ENCODE measurements at places on chromosomes 6 and 20.
A peak's percentile ranks its signal among the peaks of the same experiment; 100 is the strongest.

DNA sequence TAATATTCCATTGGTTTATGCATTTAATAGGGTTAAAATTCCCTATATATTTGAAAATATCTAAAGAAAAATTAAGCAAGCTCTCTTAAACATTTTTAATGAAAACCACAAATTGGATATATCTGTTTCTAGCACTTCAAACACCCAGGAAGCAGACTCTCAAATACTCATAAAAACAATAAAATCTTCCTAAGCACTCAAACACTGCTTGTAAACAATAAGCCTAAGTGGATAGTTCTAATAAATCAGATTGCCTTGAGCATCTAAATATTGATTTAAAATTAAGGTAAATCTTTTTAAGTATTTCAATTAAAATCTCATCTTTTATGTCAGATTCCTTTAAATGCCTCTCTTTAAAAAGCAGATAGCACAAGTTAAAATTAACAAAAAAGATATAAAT lies 254.4 kb downstream of the KCNQ5 start:
- DNase-seq, result no peak

GRCh38 chr6:68778356-68779020 lies 143.4 kb downstream of the ADGRB3 start:
- peak; percentile 14 for DNase-seq

DNA sequence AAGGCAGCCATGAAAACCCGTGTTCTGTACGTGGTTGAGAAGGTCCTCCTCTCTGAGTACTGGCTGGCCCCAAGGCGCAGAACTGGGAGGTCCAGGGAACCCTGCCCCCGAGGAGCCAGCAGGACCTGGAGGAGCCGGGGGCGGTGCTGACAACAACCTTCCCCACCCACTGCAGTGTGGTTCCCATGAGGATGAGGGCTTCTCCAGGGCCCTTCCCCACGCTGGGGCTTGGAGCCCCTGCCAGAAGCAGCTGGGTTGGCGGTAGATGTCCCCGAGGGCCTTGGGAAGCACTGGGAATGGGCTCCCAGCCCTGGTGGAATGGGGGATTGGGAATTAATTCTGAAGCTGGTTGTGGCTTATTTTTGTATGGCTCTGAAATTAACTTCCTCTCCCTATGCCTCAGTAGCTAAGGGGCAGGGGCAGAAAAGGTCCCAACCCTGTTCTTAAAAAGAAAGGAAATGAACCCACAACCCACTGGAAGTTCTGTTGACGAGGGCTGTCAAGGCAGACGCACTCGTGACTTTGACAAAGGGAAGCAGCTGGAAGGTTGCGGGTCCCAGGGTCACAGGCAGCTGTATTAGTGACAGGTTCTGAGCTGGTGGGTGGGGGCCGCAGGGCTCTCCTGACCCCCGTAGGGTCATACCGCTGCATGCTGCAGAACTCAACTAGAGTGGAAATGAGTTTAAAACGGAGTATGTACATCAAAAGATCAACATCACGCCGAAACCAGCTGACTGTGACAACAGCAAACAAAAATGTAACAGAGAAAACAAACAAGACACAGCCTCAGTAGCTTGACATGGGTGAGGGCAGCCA lies 13.9 kb upstream of the HELZ2 start:
- DNase-seq, result no peak

- no peak for DNase-seq
Observed at GRCh38 chr20:63377256-63377941, 16.2 kb upstream of the CHRNA4 start.

GRCh38 chr6:170251776-170252571 lies 38.9 kb downstream of the DLL1 start:
- no peak for DNase-seq

GRCh38 chr6:72861935-72862432 lies 240.1 kb downstream of the KCNQ5 start:
- DNase-seq, result peak; percentile 5

- DNase-seq, result no peak
Observed at GRCh38 chr6:151822252-151823111, 15.0 kb downstream of the ESR1 start.

- DNase-seq, result no peak
Observed at GRCh38 chr6:68134796-68135195, 500.3 kb upstream of the ADGRB3 start.

DNA sequence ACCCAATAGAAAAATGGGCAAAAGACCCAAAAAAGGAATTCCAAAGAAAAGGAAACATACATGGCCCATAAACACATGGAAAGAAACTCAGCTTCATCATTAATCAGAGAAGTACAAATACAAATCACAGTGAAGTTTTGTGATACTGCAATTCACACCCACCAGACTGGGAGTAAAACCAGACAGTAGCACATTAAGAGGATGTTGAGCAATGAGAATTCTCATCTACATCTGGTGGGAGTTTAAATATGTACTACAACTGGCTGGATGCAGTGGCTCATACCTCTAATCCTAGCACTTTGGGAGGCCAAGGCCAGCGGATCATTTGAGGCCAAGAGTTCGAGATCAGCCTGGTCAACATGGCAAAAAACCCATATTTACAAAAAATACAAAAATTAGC lies 125.7 kb upstream of the PHACTR1 start:
- DNase-seq, result no peak

DNA sequence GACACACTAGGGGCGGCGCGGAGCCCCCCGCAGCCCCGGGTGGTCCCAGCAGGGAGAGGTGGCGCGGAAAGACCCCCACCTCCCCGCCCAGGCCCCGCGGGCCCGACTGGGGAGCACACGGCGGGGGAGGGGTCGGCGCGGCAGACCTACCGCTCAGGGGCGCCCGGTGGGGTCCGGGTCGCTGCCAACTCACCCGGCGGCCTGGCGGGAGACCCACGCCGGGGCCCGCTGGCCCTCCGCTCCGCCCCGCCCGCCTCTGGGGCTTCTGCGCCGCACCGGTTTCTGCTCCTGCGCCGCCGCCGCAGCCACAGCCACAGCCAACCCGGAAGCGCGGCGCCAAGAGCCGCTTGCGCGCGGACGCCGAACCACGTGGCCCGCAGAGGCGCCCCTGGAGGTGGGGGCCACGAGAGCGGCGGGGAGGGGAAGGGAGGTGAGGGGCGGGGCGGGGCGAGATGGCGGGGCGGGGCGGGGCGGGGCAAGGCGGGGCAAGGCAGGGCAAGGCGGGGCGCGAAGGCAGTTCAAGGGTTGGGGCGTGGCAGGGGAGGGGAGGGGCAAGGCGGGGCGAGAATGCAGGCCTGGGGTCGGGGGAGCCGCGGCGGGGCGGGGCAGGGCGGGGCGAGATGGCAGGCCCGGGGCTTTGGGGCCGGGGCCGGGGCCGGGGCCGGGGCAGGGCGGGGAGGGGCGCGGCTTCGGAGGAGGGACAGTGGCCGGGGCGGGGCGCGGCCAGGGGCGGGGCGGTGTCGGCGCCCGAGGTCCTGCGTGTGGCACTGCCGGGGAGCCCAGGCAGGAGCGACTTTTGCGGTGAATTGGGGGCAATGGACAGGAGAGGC lies at the start of gene ZBTB24:
TSS of gene ZBTB24 (minus strand) at position 315 of the 830 bp plus-strand sequence. CDS start 1,193 bp downstream, outside the sequence.
- DNase-seq, result peak; percentile 95
